T-cell (primary cell): ENCODE measurements at places on chromosomes 6 and 20.

GRCh38 chr6:156794546-156795354, 17.6 kb downstream of the ARID1B start:
- DNase-seq, result no peak

- no peak for DNase-seq
These were observed 73.9 kb upstream of the DUSP22 start for GRCh38 chr6:218153-219018.

GRCh38 chr6:24855395-24856245, 56.9 kb upstream of the ARMH2 start:
- peak; percentile 62 for DNase-seq

GRCh38 chr6:141123049-141123448, 1009.7 kb upstream of the GJE1 start:
- DNase-seq, result no peak

DNA sequence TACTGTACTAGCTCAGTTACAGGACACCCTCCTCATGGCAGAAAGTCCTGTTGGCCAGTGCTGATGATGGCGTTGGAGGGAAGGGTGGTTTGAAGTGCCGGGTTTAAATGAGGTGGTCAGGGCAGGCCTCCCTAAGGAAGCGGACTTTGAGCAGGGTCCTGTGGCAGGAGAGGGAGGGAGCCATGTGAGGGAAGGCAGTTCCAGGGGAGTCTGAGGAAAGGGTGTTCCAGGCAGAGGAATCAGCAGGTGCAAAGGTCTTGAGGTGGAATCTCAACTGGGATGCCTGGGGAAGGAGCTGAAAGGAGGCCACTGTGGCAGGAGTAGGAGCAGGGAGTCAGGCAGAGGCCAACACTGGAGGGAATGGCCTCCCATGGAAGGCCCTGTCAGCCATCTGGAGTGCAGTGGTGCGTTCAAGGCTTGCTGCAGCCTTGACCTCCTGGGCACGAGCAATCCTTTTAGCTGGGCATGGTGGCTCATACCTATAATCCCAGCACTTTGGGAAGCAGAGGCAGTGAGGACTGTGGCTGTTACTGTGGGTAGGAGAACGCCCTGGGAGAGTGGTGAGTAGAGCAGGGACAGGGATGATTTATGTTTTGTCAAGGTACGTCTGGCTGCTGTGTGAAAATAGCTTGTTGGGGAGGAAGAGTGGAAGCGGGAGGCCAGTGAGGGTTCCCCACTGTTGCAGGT, 26.2 kb downstream of the VSTM2L start:
- DNase-seq, result no peak

GRCh38 chr20:10641893-10642292, 31.9 kb downstream of the JAG1 start:
- DNase-seq, result no peak

GRCh38 chr6:3340358-3340802, 81.6 kb downstream of the PSMG4 start:
- no peak for DNase-seq

GRCh38 chr6:56838965-56839364, 115.9 kb upstream of the BEND6 start:
- DNase-seq, result no peak

DNA sequence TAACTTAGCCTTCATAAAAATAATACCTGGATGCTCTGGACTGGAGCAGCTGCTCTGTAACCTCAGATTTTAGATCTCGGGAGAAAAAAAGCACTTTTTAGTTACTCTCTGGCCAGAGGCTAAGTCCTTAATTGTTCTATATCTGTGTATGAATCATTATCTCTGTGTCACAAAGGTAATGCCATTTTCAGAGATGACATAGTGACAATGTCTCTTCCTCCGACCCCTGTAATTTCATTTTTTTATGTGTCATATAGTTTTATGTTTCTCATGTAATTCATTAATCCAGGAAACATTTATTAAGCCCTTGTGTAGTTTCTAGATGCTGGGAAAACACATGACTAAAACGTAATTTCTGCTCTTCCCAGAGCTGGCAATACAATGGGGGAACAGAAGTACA, 55.6 kb downstream of the SENP6 start:
- DNase-seq, result no peak

- DNase-seq, result peak; percentile 55
These were observed 517.6 kb downstream of the CD83 start for GRCh38 chr6:14635195-14635594.

GRCh38 chr20:50346374-50347283, 156.0 kb downstream of the CEBPB start:
- peak; percentile 23 for DNase-seq
